Inflammatory macrophage treated with lipopolysaccharide for 1 hour (primary cell): ENCODE measurements at places on chromosomes 5 and 9.

GRCh38 chr5:173792781-173793547, 95.2 kb upstream of the CPEB4 start:
- DNase-seq = no peak

- DNase-seq = peak; percentile 69
Observed at GRCh38 chr9:71638627-71639026, 129.7 kb downstream of the CEMIP2 start.

DNA sequence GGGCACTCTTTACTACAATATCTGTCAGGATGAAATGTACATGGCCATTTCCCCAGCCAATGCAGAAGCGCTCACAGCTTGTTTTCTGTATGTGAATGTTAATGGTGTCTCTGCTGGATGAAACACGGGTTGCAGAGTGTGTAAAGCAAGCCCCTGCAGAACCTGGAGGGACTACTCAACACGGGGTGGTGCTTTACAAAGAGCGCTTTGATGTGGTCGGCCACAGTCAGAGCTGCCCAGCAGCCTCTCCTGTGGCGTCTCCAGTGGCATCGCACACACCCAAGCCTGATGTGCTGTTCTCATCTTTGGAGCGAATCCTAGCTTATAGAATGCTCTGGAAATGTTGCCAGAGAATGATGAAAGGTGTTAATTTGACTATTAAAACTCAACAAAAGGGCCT, 162.7 kb upstream of the NFIL3 start:
- no peak for DNase-seq

GRCh38 chr5:157533011-157533481, 42.5 kb downstream of the ADAM19 start:
- DNase-seq = no peak

DNA sequence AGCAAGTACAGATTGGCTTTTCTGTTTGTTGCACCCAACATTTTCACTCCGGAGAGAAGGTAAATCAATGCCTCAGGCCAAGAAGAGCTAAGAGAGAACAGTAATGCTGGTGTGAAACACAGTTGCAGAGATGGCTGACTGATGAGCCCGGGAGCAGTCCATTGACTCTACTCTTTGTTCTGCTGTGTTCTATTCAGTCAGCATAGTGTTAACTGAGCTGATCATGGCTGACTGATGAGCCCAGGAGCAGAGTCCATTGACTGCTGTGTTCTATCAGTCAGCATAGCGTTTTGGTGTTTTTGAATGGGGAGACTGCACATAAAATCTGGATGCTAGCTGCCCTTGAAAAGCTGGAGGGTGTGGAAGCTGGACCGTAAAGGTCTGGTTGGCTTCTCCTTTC, 141.4 kb downstream of the FRMD3 start:
- DNase-seq = no peak

DNA sequence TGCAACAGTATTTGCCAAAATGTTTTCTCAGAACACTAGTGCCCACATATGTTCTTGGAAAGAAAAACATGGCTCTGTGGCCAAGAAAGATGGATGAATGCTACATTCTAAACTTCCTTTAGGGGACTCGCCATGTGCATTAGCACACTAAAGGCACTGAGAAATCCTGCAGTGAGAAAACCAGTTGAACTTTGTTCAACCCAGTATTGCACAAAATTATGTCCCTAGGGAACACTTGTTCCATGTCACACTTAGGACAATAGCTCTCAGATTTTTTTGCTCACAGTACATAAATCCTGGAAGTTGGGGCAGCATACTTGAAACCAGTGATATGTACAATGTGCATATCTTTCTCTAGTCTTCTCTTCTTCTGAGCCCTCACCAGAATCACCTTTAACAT, 96.6 kb downstream of the ADRB2 start:
- no peak for DNase-seq

DNA sequence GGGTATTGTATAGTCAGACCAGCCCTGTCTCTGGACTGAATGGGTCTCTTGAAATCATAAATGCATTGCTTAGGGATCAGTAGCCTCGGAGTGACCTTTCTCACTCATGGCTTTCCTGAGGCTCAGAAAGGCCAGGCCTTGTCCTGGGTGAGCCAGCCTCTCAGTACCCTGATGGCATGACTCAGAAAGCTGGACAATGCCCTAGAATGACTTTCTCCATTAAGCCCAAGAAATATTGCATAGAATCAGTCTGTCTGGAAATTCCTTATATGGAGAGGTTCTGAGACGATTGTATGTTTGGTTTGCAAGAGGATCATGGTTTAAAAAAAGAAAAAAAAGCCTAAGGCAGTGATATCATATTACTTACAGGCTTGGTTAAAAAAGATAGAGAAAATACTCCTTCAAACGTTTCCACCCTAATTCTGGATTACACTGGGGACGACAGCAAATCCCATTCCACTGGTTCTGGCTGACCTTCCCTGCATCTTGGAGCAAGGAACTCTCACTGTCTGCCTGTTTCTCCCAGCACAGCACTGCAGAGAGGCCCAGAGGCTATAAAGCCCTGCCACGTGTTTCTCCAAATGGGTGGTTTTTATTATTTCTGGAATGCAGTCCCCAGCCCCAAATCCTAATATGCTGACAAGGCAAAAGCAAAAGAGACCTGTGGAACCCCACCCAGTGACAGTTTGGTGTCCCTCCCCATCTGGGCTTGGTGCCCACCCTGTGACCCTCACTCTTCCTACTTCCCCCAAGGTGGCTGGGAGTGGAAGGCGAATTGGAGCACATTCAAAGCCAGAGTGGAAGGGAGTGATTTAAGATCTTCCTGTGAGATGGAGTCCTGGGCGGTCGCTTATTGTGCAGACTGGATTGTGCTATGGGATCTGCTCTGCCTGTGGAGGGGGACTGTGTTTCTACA, 34.4 kb downstream of the MAP1B start:
- DNase-seq = no peak

DNA sequence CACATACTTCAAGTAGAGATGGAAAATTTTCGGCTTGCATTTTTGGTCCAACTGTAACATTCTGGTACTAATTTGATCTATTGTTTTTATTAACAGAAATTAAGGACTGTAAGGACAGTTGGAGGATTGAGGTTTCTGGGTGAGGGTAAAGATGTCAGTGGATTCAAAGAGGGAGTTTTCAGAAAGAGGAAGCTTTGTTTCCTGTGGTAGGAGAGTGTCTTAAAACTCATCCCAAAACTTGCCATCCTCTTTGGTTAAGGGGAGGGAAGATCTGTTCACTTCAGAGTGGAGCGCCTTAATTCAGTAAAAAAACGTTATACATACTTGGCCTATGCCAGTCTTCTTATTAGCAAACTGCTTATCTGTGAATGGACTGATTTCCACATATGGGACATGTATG, 13.8 kb downstream of the CNTRL start:
- DNase-seq = peak; percentile 15

DNA sequence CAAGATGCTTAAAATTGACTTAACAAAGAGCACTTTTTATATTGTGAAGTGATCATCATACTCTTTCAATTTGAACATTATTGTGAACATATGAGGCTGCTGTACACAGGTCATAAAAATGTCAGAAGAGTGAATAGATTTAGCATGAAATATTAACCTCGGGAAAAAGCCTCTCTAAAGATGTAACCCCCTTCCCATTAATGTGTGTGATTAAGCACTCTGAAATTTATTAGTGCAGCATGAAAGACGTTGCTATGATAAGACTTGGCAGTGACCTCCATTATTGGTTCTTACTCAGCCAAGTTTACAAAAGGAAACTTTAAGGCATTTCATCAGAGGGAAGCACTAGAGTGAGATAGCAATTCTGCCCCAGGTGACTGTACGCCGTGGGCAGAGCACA, 326.5 kb downstream of the NTRK2 start:
- DNase-seq = no peak

DNA sequence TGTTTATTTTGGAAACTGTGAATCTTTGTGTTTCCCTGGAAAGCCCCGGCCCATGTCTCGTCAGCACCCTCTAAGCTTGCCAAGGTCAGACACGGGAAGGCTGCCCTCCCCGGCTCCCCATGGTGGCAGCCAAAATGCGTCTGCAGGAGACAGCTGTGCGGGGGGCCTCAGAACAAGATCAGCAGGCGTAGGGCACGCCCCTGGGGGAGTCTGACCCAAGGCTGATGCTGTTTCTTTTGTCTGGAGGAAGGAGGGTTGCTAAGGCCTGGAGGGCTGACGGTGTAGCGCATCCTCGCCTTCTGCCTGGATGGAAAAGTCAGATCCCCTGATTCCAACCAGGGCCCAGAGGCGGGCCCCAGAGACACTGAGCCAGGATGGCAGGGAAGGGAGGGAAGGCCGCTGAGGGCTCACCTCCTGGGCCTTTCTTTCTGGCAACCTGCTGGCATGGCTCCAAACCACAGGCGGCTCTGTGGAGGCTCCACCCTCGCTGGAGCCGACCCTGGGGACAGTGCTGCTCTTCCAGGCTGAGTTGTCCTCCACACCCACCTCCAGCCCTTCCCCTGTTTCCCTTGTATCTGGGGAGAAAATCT, 57.2 kb downstream of the OLFM1 start:
- no peak for DNase-seq

DNA sequence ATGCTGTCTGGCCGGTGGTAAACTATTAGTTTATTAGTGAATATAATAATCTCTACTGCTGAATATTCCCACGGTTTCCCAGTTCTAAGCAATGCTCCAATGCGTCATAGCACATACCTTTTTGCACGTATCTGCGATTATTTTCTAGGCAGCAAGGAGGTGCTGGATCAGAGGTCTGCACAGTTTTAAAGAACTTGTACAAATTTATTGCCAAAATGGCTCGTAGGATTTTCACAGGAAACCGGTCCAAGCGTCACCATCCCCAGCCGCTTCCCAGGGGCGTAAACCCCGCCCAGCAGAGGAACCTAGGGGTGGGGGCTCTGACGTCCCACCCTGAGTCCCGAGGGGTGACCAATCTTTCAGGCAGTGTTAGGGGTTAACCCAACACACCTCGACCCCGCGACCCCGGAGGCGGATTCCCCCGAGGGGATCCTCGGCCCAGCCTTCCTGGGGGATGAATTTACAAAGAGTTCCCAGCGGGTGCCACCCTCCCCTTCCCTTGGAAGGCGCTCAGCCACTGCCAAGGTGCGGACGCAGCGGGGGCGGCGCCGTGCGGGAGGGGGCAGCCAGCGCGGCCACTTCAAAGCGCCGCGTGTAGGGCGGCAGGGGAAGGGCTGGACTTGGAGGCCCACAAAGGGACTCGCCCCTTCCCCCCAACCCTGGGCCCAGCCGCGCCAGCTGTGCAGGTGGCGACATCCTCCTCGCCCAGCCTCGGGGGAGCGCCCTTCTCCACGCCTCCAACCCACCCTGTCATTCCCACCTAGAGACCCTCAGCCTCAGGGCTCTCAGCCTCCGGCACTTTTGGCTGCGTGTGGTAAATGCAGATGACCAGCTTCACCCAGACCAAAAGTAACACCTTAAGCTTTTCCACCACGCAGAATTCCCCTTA, 43.5 kb upstream of the TCF7 start:
- DNase-seq = no peak

DNA sequence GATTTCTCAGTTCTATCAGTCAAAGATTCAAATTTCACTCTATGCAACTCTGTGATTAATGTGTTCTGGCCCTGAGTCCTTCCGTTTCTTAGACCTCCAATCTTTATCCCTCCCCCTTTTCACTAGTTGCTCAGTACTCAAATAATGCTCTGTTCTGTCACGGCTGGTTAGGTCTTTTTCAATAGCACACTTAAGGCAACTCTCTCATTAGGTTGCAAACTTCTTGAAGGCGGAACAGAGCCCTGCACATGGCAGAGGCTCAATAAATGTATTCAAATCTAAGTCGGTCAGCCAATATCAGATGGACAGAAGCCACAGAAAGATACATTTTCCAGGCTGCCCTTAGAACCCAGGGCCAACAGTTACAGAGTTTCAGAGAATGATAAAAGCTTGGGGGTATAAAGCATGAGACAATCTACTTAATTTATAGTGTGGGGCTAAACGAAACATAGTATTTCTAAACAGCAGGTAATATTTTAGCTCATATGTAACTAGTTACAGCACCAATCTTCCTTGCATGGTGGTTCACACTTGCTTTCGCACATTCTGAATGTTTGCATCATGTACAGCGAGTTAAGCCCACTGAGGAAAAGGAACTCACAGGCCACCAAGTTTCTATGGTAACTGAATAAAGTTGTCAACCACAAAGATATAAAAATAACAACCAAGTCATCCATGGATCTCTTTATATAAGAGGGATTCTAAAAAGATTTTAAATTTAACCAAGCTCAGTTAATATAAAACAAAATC, 67.1 kb upstream of the GOLPH3 start:
- DNase-seq = no peak

GRCh38 chr5:33401482-33402390, 39.0 kb upstream of the TARS1 start:
- no peak for DNase-seq

GRCh38 chr5:158648631-158649030, 451.1 kb downstream of the EBF1 start:
- DNase-seq = no peak

- DNase-seq = no peak
Observed at GRCh38 chr9:113598883-113599282, 135.4 kb downstream of the RGS3 start.

DNA sequence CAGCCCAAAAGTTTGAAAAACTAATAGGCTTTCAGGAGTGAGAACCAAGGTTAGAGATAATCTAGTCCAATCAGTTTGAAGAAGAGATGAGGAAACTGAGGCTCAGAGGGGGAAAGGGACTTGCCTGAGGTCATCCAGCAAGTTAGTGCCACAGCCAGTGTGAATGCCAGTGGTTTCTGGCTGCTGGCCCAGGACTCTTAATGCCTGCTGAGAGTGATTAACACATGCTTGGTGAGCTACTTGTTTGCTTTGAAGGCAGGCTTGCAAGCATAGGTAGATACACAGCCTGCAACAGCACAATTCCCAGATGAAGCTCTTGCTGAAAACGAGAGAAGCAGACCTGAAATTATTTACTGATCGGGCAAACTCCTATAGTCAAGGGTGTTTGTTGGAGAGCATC, 591.6 kb upstream of the SGCD start:
- DNase-seq = no peak

GRCh38 chr9:100160021-100160420, 61.0 kb downstream of the INVS start:
- no peak for DNase-seq
